ENCODE measurements at places on chromosomes 7 and 10. TPM values are rescaled to one million over a fixed set of nuclear protein-coding genes. Genes with fewer than 3 reads are reported as not detected.

Gene HACD1
- total RNA-seq: 37.2 TPM

Gene PLAC9
- total RNA-seq: not detected

Gene CWF19L1
- total RNA-seq: 41.2 TPM

Gene PIP
- total RNA-seq: not detected

Gene PPP1R9A
- 37.2 TPM for total RNA-seq

Gene ZNF12
- 26.1 TPM for total RNA-seq

Gene ITIH5
- total RNA-seq: 0.51 TPM

Gene LIPM
- not detected for total RNA-seq

Gene DLX5
- total RNA-seq: 0.30 TPM

Gene TES
- 190 TPM for total RNA-seq

Gene ZNHIT1
- total RNA-seq: 64.0 TPM

Gene CALHM1
- total RNA-seq: not detected

Gene MARVELD1
- 19.6 TPM for total RNA-seq

Gene SAP25
- 2.0 TPM for total RNA-seq

Gene PRKCQ
- total RNA-seq: 1.5 TPM

Gene RHBDD2
- 50.1 TPM for total RNA-seq

Gene PPP1R3C
- not detected for total RNA-seq

Gene PAOX
- 7.3 TPM for total RNA-seq

Gene CPA2
- total RNA-seq: 27.6 TPM

Gene LLCFC1
- total RNA-seq: not detected

Gene EN2
- total RNA-seq: 1.1 TPM

Gene GPC2
- total RNA-seq: 5.0 TPM

Gene VPS37D
- total RNA-seq: 1.9 TPM

Gene PAX4
- total RNA-seq: not detected

Gene LRIT1
- not detected for total RNA-seq

Gene ASZ1
- not detected for total RNA-seq

Gene OR13A1
- total RNA-seq: not detected

Gene PAX2
- total RNA-seq: 0.30 TPM

Gene SH2D4B
- 0.23 TPM for total RNA-seq

Gene MSRB2
- 11.9 TPM for total RNA-seq

Gene UCN3
- not detected for total RNA-seq

Gene GHRHR
- not detected for total RNA-seq

Gene CYP2E1
- not detected for total RNA-seq

Gene SDK1
- total RNA-seq: 6.2 TPM

Gene ACADSB
- 23.5 TPM for total RNA-seq

Gene SPDYE5
- total RNA-seq: not detected

Gene ZCCHC24
- total RNA-seq: 2.5 TPM

Gene ZNF107
- 13.0 TPM for total RNA-seq

Gene COBL
- total RNA-seq: 63.6 TPM

Gene PLEKHS1
- not detected for total RNA-seq

Gene OR2A42
- total RNA-seq: not detected

Gene KBTBD2
- 30.8 TPM for total RNA-seq

Gene LEP
- not detected for total RNA-seq

Gene PRR15
- 28.9 TPM for total RNA-seq

Gene NRCAM
- total RNA-seq: 85.7 TPM

Gene CROT
- total RNA-seq: 15.4 TPM

Gene NME8
- total RNA-seq: not detected

Gene HIF1AN
- total RNA-seq: 71.2 TPM

Gene RSPH10B
- total RNA-seq: not detected

Gene SYT15B
- total RNA-seq: 0.11 TPM

Gene CHCHD3
- total RNA-seq: 102 TPM

Gene MKX
- total RNA-seq: 0.64 TPM
